ENCODE measurements at places on chromosomes 5 and 9.

- peak; percentile 73 for DNase-seq
These were observed 4.4 kb upstream of the CEP72 start for GRCh38 chr5:607541-608428.

GRCh38 chr5:146909255-146910068 is 30.9 kb upstream of the PPP2R2B start:
- DNase-seq, result no peak

GRCh38 chr5:145509336-145510136 is 325.6 kb downstream of the PRELID2 start:
- DNase-seq, result no peak

- DNase-seq, result no peak
These were observed 124.5 kb upstream of the PHYKPL start for GRCh38 chr5:178357121-178357521.

GRCh38 chr9:126169736-126170135 is 156.9 kb upstream of the MVB12B start:
- no peak for DNase-seq

GRCh38 chr9:136940526-136941230 is 3.9 kb downstream of the FBXW5 start:
- DNase-seq, result no peak

DNA sequence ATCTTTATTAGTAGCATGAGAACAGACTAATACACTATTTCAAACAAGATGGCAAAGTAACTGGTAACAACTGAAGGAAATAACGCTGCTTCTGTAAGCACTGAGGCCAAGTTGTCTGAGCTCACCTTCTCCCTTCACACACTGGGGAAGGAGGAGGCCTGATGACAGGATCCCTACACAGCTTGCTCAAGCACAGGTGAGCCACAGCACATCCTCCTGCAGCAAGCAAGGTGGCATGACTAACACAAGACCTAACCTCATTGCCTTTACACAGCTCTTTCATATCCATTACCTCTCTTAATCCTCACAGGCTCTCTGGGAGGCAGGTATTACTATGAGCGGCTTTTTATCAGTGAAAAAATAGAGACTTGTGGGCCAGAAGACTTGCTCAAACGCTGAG is 83.3 kb downstream of the ARL15 start:
- no peak for DNase-seq

- peak; percentile 37 for DNase-seq
These were observed 102.4 kb downstream of the ZNF354C start for GRCh38 chr5:179162351-179163235.

DNA sequence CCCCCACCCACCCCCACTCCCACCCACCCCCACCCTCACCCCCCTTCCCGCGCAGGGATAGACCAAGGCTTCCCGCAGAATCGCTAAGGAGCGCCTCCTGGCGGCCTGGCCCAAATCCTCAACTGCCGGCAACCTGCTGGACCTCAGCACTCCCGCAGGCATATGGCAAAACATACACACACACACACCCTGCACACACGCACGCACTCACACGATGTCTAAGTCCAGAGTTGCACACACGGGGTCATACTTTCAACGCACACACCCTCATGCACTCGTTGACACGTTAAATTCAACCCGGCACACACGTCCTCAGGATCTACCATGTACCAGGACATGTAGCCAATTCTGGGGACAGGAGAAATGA is 1.7 kb downstream of the CPLX2 start:
- DNase-seq, result no peak
